Mesothelial cell of epicardium (in vitro differentiated cells): ENCODE measurements at places on chromosomes 4 and X.

DNA sequence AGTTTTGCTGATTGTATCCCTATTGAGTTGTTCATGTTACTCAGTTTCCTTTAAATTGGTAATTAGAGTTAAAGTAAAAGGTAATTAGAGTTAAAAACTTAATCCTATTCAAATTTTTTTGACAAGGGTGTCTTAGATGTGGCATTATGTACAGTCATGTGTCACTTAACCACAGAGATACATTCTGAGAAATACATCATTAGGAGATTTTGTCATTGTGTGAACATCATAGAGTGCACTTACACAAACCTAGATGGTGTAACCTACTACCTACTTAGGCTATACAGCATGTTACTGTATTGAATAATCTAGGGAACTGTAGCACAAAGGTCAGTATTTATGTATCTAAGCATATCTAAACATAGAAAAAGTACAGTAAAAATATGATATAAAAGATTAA, 39.2 kb downstream of the BEX3 start:
- no peaks in the 10 kb centered on the region for H3K27me3 ChIP-seq
- no peak for DNase-seq
- H3K4me3 ChIP-seq = no peak overlapping the region
- H3K27ac ChIP-seq = no peak overlapping the region
- H3K36me3 ChIP-seq = no peaks in the 10 kb centered on the region

- peaks cover 59% of the 10 kb centered on the region for H3K4me1 ChIP-seq
- peak overlapping the region; percentile 60 for H3K27ac ChIP-seq
- DNase-seq = peak; percentile 47
Measured at GRCh38 chr4:133147921-133148689, 989 bp upstream of the PCDH10 start.

DNA sequence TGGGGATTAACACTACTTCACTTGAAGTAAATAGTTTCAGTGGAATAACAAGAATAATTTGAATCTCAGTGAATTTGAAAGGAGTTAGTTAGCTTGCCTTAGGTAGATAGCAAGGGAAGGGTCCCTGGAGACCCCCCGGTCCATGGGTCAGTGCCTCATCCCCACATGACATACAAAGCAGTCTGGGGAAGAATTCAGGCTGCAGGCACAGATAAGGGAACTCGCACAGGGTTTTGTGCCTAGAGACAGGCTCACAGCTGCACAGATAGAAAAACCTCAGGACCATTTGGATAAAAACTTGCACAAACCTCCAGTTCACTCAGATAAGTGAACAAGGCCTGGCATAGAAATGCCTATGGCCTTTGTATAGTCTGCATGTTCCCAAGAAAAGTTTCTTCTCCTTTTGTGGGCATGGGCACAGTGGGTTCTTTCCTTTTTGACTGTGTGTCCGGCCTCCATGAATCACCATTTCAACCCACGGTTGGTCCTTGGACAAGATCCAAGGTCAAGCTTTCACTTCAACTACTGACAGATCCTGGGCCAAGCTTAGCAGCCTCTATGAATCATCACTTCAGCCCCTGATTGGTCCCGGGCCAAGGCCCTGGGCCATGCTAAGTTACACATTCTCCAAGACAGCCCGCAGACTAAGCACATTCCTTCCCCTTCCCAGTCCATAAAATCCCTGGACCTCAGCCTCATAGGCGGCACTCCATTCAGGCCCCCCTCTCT, 108.3 kb upstream of the KLHL4 start:
- DNase-seq = no peak
- H3K27me3 ChIP-seq = no peaks in the 10 kb centered on the region
- no peaks in the 10 kb centered on the region for H3K36me3 ChIP-seq
- peaks cover 11% of the 10 kb centered on the region for H3K4me1 ChIP-seq

GRCh38 chr4:8033067-8033755, 93.5 kb upstream of the AFAP1 start:
- no peak overlapping the region for H3K27ac ChIP-seq
- no peaks in the 10 kb centered on the region for H3K36me3 ChIP-seq
- peaks cover 3% of the 10 kb centered on the region for H3K27me3 ChIP-seq
- DNase-seq = no peak
- H3K4me1 ChIP-seq = peaks cover 3% of the 10 kb centered on the region

- no peaks in the 10 kb centered on the region for H3K27me3 ChIP-seq
- DNase-seq = no peak
- H3K36me3 ChIP-seq = peaks cover 2% of the 10 kb centered on the region
- no peak overlapping the region for H3K4me3 ChIP-seq
Measured at GRCh38 chrX:44332437-44332836, 11.0 kb downstream of the EFHC2 start.

DNA sequence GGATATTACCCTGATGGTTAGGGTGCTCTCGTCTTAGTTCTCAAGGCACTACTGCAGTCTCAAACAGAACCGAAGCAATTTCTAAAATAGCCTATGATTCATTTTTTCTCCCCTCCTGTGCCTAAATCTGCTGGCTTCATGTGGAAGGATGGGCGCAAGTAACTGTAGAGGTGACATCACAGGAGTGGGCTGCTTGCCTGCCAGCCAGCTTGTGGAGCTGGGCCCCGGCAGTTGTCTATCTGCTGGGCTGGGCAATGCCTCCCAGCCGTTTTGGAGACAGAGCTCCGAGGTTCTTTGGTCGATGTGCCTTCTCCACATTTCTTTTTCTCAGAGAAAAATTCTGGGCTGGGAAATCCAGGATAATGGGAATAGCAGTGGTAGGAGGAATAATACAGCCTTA, 34.3 kb upstream of the CITED1 start:
- no peaks in the 10 kb centered on the region for H3K36me3 ChIP-seq
- no peak overlapping the region for H3K4me3 ChIP-seq
- no peak for DNase-seq
- no peaks in the 10 kb centered on the region for H3K4me1 ChIP-seq
- H3K27me3 ChIP-seq = no peaks in the 10 kb centered on the region
- no peak overlapping the region for H3K27ac ChIP-seq
